ENCODE measurements at places on chromosomes 3 and 15. TPM values are rescaled to one million over a fixed set of nuclear protein-coding genes. Genes with fewer than 3 reads are reported as not detected.
A peak's percentile ranks its signal among the peaks of the same experiment; 100 is the strongest.

C3orf20 gene
- total RNA-seq: not detected

SEMA3B gene
- 9.7 TPM for total RNA-seq

SLC38A3 gene
- not detected for total RNA-seq

CTXN2 gene
- not detected for total RNA-seq

CSTA gene
- 15.2 TPM for total RNA-seq

PLD1 gene
- total RNA-seq: 23.1 TPM

DNA sequence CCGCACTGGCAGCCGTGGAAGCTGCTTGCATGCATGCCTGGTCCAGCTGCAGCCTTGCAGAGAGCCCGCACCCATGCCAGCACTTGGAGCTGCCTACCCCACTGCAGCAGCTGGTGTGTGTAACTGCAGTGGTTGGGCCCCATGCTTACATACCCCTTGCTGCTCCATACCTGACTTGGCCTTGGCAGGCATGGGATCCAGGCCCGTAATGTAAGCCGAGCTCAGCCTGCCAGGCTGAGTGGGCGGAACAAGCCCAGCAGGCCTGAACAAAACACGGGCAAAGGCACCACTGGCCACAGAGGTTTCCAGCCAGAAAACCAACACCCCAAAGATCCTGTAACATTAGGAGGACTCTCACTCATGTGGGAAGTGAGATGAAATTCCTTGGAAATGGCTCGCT, 48.3 kb downstream of the SLC6A20 start:
- DNase-seq: no peak

GRCh38 chr3:54004335-54004734, 112.7 kb upstream of the SELENOK start:
- no peak for DNase-seq

DNA sequence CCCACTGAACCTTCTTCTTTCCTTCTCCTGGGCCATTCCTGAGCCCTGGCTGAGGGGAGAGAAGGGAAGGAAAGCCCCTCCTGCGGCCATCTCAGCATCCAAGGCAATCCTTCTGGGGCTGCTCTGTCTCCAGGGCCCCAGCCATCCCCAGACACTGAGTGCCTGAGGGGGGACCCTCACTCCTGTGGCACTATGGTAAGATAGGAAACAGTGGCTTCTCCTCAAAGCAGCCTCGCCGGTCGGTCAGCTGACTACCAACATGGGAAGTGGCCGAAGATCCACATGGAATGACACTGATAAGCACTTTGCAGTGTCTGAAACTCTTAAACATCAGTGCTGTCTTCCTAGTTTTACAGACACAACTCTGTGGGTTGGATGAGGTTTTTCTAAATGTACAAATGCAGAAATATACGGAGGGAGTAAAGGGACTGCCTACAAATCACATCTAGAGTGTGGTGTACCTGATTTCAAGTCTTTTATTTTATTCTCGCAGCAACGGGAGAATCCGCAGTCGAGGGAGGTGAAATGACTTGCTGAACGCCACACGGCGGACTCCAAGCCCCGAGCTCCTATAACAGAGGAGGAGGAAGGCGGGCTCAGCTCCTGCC, 973 bp upstream of the ITPKA start:
- no peak for DNase-seq

DNA sequence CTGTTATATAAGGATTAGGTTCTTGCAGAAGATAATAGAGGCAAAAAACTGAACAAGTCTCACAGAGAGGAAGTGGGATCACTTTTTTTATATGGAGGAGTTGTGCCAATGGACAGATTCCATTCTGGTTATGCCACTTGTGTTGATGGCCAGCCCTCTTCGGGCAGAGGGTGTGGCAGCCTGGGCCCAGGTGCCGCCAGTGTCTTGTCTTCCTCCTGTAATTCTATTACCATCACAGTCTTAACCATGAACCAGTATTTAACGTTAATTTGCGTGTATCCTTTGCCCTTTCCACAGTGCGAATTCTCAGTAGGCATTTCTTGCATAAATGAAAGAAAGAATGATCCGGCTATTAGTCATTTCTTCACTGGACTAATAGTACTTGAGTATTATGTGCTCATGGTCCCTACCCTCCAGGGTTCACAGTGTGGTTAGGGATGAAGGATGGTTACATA, 7.0 kb upstream of the USP4 start:
- DNase-seq: peak; percentile 52

DNA sequence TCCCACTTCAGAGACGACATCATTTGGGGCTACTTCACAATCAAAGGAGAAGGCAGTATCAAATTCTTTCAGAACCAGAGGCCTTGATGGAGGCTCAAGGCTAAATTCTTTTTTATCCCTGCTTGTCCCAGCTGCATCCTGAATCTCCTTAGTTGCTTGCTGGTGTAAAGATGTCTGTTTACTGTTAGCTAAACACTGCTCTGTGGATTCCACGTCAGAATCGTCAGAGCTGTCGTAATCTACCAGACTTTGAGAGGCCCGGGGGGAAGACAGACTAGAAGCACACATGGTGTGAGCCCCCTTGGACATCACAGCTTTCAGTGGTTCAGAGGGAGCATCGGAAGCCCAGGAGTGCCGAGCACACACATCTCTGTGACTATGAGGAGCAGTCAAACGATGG, 32.6 kb downstream of the LINS1 start:
- DNase-seq: no peak

DNA sequence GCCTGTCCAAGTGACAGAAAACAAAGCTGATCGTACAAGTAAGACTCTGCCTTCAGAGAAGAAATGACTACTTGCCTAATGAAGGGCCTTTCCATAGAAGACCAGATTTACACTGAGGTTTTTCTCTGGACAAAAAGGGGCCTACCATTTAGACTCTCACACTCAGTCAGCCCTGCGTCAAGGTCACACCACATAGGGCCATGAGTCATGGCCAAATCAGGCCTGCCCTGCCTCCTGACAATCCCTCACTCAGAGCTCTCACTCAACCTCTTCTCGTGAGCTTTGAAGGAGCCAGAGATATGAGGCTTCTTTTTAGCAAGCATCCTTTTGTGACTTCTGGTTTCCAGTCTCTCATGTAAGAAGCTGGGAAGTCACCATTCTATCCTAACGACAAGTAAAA, 68.1 kb upstream of the NMNAT3 start:
- peak; percentile 17 for DNase-seq

GRCh38 chr3:30426293-30426993, 180.0 kb upstream of the TGFBR2 start:
- DNase-seq: peak; percentile 80

DNA sequence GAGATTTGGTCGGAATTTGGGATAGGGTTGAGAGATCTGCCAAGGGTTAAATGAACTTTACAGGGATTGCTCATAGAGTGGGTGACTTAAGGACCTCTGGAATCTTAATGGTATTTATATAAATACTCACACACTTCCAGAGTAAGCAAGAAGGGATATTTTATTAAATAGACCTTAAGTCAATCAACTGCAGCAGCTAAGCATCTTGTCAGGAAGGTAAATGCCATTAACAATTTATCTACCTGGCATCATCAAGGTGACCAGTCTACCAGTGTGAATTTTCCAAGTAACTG, 123.9 kb downstream of the FEZF2 start:
- no peak for DNase-seq

DNA sequence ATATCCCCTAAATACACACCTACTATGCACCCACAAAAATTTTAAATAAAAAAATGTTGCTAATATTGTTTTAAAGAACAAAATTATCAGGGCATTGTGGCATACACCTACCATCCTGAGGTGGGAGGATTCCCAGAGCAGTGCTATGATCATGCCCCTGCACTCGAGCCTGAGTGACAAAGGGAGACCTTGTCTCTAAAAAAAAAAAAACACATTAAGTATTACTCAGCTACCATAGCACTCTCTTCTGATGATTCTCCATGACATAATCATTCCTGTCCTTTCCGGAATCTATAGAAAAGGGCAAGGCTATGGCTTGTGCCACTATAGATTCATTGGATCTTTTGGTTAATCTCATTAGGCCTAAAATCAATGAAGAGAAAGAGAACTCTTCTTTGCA, 77.4 kb downstream of the ACAP2 start:
- DNase-seq: no peak

DNA sequence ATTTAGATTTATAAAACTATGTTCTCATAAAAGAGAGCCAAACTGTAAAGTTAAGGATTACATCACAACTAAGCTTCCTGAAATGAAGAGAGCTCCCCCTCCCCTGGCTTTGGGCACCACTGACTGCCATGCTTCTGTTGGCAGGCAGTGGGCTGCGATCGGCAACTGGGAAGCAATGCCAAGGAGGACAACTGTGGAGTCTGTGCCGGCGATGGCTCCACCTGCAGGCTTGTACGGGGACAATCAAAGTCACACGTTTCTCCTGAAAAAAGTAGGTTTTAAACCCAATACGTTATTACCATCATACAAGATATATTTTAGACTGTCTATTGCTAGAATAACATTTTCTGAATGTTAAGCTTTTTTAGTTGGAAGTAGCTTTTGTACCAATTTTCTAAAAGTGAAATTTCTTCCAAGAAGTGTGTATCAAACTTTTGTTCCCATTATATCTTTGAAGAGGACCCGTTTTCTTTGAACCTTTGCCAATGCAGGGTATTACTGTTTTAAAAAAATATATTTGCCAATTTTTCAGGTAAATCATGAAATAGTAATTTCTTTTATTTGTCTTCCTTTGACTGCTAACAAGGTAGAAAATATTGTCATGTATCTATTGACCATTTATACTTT, 184.1 kb downstream of the ADAMTSL3 start:
- DNase-seq: no peak

DNA sequence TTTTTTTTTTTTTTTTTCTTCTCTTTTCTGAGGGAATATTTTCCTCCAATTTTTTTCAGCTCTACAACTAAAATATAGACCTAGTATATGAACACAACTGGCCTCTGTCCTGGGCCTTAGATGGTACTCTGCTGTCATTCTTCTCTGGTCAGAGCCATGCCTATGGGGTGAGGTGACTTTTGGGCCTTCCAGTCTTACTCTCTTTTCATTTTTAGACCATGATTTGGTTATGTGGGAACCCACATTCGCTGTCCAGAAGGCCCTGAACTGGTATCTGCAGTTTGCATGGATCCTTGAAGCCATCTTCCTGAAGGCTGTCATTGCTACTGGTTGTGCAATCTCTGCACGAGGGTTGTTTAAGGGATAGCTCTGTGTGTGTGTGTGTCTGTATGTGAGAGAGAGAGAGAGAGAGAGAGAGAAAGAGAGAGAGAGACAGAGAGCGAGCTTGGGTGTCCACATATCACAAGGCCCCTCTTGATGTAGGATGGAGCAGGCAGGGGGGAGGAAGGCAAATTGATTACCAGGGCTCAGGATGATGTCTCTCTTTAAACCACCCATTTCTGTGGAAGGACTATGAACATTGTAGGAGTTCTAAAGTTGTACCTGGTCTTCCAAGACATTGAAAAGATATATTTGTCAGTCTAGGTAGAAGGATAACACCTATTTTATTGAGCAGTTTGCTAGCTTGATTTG, 6.9 kb downstream of the TGFBR2 start:
- no peak for DNase-seq

DNA sequence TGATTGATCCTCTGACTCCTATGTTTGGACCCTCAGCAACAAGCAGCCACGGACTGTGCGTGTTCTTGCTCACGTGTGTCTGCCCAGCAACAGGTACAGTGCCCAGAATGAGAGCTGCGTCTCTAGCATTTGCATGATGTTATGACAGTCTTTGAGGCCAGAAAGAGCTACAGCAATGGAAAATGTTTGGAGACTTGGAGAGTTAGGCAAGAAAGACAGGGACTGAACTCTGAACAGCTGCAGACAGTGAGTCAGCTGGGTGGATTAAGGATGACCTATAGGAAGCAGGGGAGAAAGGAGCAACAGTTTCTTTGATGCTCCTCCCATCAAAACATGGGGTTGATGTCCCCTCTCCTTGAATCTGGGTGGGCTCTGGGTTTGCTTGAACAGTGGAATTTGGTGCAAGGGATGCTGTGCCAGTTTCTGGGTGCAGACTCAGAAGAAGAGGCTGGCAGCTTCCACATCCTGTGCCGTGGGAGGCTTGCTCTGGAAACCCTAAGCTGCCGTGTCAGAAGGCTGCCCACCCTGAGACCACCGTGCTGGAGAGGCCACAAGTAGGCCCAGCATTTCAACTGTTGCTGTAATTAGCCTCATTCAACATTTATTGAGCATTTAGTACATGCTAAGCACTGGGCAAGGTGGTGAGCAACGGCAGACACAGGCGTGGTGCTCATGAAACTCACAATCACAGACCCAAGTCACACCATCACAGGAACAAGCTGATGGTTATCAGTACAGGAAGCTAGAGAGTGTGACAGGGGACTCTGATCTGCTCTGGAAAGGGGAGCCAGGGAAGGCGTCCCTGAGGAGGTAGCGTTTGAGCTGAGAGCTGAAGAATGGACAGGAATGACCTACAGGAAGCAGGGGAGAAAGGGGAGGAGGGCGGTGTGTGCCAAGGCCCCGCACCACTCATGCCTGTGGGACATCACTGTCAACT, 21.7 kb downstream of the CCR9 start:
- DNase-seq: peak; percentile 51

DNA sequence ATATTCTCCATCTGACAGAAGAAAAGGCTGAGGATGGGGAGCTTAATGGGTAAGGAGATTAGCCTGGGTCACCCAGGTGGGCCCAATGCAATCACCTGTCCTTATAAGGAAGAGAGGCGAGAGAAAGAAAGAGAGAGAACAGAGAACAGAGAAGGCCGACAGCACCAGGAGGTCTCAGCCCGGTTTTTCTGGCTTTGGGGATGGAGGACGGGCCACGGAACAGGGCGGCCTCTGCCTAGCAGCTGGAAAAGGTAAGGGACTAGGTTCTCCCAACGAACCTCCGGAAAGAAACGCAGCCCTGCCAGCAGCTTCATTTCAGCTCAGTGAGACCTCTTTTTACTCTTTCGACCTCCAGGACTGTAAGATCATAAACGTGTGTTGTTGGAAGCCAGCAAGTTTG, 196.0 kb upstream of the LYSMD4 start:
- no peak for DNase-seq

- DNase-seq: no peak
Measured at GRCh38 chr3:22959593-22959992, 243.5 kb upstream of the UBE2E2 start.

DNA sequence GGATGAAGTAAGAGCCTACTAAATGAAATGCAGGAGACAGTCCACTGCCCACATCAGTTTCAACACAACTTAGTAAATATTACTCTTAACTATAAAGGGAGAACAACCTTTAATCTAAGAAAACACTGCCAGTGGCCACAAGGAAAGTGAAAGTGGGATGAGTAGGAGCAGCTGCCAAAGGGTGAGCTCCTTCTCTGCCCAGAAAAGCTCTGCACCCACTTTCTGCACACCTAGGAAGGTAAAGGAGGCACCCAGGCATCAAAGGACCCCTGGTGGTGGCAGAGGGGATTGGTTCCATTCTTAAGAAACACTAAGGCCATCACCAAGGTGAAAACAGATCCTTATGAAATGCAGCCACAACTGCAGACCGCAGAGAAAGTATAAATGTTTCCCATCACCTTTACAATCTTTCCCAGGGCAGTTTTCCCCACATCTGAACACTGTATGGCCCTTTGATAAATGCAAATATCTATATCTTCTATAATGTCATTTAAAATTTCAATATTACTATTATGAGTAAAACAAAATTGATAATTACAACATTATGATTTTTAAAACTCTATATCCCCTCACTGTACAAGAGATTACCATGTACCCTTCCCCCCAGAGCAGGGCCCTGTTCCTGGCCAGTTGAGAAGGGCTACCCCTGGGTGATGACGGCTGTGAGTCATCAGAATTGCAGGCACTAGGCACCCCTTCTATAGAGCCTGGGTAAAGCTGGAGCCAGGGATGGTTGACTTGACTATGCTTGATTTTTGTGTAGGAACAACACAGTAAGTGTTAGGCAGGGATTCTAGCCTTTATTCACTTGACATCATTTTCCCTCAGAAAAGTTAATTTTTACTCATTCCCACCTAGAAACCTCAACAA, 92.0 kb downstream of the SNRK start:
- peak; percentile 13 for DNase-seq

- DNase-seq: no peak
Measured at GRCh38 chr15:48754011-48754410, 56.9 kb downstream of the CEP152 start.
